M059J (cell line): ENCODE measurements at places on chromosomes 13 and 19. TPM values are rescaled to one million over a fixed set of nuclear protein-coding genes. Genes with fewer than 3 reads are reported as not detected.

Gene AMH
- total RNA-seq = 1.5 and 2.9 TPM in 2 replicates

GRCh38 chr13:76600081-76600480, 286.1 kb downstream of the KCTD12 start:
- no peak for DNase-seq

Gene SHISA2
- 0.44 TPM in 1 of 2 replicates, not detected in the other for total RNA-seq

Gene GDF15
- 3.3 and 5.4 TPM in 2 replicates for total RNA-seq

- peak; percentile 53 for DNase-seq
Observed at GRCh38 chr19:35153701-35154524, 622 bp upstream of the FXYD5 start.

DNA sequence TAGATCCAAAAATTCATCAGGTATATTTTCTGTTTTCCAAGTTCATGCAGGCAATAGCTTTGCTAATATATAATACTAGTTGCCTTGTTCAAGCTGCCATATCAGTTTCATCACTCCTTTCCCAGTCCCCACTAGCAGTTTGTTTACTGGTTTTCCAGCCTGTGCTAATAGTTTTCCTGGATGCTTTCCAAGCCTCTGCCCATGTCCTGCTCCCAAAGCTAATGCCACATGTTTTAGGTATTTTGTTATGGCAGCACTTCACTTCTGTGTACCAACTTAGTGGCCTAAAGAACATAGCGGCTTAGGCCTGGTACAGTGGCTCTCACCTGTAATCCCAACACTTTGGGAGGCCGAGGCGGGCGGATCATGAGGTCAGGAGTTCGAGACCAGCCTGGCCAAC, 28.1 kb upstream of the ZNF527 start:
- DNase-seq = peak; percentile 43

- DNase-seq = peak; percentile 55
Observed at GRCh38 chr19:45150751-45151281, 10.0 kb downstream of the NKPD1 start.

Gene TMPRSS9
- not detected in 2 replicates for total RNA-seq

DNA sequence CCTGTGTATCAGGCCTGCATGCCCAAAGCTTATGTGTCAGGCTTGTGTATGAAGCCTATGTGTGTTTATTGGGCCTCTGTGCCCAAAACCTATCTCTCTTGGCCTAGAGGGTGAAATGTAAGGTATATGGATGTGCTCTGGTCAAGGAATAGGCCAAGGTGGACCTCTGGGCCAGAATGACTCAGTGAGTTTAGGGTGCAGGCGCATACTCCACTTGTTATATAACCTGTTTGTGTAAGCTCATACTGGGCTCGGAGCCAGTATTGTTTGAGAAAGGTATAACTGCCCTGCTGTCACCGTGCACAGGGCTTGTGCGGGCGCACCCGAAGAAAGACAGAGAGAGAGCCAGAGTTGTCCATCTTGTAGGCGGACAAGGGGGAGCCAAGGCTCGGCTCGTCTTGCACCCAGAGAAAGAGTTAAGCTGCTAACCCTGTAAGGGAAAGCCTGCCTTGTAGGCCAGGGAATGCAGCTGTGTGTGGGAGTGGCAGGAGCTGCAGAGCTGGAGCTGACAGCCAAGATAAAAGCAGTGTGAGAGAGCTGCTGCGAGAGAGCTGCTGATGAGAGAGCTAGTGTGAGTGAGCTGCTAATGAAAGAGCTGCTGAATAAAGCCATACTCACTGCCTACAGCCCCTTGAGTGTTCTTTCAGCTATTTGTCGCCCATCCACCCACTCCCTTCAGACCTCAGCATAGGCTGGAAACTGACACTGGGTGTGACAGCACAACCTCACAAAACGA, 43.4 kb upstream of the N4BP2L1 start:
- DNase-seq = no peak

Gene ZIC2
- 0.05 and 0.44 TPM in 2 replicates for total RNA-seq

- no peak for DNase-seq
Observed at GRCh38 chr13:73329355-73329754, 270.6 kb downstream of the KLF5 start.

GRCh38 chr13:113607889-113608635, 23.5 kb downstream of the TFDP1 start:
- DNase-seq = no peak

Gene KIR2DL3
- not detected in 2 replicates for total RNA-seq

DNA sequence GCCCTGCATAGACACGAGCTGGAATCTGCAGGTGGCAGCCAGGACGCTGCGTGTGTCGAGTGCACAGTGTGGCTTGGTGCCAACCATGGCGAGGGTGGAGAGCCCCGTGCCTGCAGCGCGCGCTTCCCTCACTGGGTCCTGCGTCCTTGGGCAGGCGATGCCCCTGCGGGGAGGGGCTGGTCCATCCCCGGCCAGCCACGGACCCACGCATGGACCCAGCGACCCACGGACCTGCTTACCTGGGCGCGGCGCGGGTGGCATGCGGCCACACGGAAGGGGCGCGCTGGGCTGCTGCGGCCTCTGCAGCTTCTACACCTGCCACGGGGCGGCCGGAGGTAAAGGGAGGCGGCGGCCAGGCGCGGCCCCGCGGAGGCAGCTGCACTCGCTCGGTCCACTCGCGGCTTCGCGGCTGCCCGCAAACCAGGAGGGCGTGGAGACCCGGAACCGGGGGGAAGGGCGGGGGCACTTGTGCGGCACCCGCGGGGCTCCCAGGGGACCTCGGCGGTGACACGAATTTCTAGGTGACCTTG, 569 bp upstream of the MCF2L start:
- DNase-seq = no peak

DNA sequence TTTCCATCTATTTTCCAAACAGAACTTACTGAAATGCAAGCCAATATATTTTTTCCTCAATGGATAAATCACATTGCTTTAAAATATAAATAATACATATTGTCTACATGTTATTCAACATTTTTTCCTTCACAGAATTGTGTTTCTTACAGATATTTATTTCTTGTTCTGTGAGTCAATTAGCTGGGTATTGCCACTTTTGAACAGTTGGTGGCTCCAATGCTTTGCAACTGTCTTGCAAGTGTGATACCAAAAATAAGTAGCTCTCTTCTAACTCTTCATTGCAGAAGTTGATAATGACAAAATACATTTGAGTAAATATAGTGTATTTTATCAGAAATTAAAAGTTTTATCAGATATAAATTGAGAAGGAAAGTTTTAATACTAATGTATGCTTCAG, 17.1 kb upstream of the GPC5 start:
- DNase-seq = peak; percentile 2

DNA sequence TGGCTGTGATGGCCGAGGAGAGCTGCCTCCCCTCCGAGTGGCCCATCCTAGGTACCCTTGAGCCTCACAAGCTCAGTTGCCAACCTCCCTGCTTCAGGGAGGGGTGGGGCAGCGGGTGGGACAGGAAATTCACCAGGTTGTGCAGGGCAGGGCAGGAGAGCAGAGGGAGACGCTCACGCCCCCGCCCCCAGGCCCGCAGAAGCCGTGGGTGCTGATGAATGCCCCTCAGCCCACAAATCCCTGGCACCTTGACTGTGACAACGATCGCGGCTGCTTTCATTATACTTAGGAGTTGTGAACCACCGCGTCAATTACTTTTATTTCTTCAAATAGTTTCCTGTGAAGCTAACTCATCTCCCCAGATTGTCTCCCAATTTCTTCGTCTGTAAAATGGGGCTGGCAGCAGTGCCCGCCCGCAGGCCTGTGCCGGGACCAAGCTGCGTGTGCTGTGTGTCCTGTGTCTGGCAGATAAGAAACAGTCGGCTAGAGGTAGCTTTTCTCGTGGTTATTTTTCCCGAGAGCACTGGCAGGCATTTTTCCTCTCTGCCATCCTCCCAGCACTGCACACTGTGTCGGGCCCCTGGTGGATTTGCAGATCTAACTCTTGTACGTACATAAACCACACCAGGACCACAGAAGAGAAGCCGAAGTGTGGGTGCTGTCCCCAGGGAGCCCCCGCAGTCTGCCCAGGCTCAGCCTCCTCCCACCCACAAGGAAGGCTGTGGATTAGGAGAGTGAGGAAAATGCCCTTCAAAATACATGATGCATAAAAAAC, 7.9 kb upstream of the RASA3 start:
- no peak for DNase-seq

DNA sequence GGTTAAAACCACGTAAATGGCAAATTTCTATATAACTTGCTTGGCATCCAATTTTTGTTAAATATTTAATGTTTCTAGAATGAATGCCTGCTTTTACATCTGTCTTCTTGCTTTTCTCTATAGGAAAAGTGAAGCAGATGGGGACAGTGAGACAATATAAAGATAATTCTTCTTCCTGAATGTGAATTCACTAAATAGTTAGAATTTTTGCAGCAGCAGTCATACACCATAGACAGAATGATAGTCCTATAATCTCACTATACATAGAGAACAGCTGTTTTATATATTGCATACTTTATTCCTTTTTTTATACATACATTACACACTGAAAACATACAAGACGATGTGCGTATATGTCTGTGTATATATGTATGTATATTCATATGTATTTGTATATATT, 1127.3 kb downstream of the PCDH9 start:
- DNase-seq = no peak

DNA sequence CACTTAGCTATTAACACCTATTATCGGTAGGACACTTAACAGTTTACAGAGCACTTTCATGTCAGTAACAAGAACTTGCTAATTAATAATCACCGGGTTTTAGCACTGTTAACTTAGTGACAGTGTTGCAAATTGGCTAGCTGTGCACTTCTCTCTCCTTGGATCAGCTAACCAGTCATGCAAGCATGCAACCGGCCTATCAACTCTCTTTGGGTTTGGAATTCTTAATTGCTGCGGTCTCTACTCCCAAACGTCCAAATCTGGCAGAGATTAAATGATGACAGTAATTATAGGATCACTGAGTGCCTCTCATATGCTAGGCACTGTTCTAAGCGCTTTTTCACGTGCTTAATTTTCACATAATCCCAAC, 1.2 kb downstream of the EPS15L1 start:
- DNase-seq = no peak

Gene ZNF285
- 1.6 and 2.3 TPM in 2 replicates for total RNA-seq
